Stimulated activated CD4-positive, alpha-beta T cell treated with anti-CD3 and anti-CD28 coated beads, Interleukin-15, amount 100 ng/mL, for 1 hour (primary cell): ENCODE measurements at places on chromosomes 16 and 17.

- no peak for DNase-seq
Observed at GRCh38 chr17:39270923-39271322, 45.2 kb upstream of the STAC2 start.

DNA sequence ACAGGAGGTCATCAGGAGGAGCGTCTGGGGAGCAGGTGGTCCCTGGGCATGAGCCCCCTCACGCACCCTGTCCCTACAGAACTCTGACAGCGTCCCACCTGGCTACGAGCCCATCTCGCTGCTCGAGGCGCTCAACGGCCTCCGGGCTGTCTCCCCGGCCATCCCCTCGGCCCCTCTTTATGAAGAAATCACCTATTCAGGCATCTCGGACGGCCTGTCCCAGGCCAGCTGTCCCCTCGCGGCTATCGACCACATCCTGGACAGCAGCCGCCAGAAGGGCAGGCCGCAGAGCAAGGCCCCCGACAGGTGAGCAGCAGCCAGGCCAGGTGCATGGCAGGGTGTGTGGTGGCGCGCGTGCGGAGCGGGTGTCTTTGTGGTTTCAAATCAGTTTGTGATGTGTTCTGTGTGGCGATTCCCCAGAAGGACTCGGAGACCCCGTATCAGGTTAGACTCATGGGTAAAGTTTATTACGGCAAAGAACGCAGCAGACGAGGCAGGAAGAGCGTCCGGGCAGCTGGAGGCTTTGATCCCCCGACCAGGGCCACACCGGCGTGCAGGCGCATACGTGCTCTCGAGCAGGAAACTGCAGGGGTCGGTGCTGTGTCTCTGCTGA lies 11.8 kb upstream of the NUDT16L1 start:
- DNase-seq: no peak

DNA sequence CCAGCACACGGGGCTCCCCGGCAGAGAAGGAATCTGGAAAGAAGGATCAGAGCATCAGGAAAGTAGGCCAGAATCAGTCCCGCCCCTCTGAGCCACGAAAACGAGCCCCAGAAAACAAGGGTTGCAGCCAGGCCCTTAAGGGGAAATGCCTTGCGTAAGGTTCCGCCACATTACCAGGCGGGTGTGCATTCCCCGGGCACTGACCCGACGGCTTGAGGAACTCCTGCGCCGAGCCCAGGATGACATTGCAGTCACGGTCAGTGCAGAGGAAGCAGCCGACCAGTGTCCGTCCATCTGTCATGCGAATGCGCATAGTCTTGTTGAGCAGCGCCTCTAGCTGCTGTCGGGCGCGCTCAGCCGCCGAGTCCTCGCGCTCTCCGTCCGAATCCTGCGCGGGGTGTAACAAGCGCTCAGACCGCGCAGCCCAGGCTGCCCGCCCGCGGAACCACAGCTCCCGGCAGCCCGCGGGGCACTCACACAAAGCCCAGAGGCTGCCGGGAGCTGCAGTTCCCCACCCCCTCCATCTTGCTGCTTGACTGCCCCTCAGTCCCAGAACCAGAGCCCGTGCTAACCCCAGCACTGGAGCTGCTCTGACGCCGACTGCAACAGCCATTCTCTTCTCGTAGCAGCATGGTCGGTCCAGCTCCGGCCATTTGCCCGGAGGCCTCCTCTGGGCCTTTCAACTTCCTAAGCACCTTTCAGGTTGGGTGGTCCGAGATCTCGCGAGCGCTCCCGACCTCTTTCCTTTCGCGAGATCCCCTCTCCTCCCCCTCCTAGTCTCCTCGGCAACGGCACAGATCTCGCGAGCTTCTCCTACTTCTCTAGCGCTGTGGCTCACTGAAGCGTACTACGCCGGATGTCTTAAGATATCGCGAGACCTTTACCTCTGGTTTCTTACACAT lies at the start of gene NAA38:
Gene NAA38, minus strand, starts transcription at position 749 of the 902 bp plus-strand sequence. Its CDS starts 96 bp downstream, at position 653.
- DNase-seq: peak; percentile 87

GRCh38 chr17:32878211-32878610 lies 1.3 kb upstream of the MYO1D start:
- no peak for DNase-seq

- DNase-seq: no peak
Observed at GRCh38 chr16:19746561-19746960, 28.5 kb downstream of the IQCK start.

DNA sequence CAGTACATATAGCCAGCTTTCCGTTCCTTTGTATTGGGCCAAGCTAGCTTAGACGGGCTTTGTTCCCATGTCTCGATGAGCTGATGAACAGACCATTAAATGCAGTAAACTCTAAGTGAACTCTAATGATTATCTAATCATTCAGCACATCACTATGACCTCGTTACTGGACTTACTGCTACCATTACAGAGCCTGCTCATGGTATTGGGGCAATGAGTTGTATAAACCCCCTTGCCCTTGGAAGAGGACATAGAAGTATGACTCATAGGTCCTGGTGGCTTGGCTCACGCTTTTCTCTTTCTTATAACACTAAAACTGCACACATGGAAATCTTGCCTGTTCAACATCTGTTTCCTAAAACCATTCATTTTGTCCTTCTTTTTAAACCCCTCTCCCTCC lies 93.6 kb upstream of the DYNLRB2 start:
- DNase-seq: no peak

DNA sequence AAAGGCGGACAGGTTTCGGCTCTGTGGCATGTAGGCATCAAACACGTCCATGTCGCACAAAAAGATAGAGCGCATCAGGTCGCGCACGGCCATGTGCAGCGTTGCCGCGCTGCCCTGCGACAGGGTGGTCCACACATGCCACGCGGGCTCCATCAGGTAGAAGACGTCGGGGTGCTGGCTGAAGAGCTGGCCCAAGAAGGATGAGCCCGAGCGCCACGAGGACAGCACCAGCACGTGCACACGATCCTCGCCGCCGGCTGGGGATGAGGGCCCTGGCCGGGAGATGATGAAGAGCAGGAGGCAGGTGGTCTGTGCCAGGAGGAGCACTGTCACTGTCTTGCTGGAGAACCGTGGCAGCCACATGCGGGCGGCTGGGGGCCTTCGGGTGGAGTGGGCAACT lies 5.9 kb downstream of the CHST5 start:
- DNase-seq: no peak

DNA sequence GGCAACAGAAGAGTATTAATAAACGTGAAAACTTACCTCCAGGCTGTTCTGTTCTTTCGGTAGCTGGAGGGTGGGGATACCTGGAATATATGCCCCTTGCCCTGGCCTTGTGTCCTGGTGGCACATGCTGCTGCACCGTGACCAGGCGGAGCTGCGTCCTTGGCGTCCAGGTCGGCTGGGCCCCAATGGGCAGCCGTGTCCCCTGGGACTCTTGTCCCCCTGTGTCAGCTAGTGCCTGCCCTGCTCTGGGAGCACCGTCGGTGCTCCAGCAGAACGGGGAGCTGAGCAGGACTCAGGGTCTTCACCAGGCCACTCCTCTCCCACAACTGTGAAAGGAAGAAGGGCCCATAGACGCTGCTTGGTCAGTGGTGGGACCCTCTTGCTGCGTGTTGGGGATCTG lies 7.9 kb downstream of the ZNF213 start:
- no peak for DNase-seq

DNA sequence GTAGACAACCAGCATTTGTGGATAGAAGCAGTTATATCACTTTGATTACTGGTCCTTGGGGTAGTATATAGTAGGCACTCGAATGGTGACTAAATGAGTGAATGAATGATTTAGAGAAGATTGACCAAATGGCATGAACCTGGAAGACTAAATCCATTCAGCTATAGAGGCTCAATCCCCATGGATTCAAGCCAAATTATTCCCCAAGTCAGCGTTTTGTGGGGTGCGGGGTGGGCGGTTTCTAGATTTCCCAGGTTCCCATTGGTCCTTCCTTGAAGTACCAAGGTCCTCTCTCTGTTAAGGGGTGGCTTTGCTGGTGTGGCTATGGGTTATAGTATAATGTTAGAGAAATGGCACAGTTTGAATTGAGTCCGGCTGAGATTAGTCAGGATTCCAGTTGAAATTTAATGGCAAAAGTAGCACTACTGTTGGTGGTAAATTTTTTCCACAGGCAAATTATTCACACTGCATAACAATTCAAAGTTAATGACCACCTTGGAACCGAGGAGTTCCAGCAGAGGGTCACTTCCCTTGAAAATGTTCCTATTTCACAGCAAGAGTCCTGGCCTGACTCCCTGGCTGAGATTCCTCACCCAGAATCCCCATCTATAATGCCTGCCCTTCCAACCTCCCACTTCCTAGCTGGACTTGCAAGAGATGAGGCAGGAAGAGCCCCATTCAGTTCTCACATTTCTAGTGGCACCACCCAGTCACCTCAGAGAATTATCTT lies 27.7 kb downstream of the PCTP start:
- DNase-seq: no peak

- DNase-seq: no peak
Observed at GRCh38 chr17:57534863-57535248, 210.2 kb downstream of the CCDC182 start.

DNA sequence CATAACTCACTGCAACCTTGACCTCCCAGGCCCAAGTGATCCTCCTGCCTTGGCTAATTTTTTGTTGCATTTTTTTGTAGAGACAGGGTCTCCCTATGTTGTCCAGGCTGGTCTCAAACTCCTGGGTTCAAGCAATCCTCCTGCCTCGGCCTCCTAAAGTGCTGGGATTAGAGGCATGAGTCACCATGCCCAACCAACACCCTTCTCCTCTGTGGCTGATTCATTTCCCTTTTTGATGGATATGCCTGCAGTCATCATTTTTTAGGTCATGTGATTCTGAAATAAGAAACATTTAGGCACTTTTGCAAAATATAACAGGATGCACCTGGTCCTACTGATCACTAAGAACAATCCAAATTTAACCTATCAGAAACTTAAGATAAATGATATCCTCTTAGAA lies 44.0 kb upstream of the YPEL2 start:
- DNase-seq: no peak

DNA sequence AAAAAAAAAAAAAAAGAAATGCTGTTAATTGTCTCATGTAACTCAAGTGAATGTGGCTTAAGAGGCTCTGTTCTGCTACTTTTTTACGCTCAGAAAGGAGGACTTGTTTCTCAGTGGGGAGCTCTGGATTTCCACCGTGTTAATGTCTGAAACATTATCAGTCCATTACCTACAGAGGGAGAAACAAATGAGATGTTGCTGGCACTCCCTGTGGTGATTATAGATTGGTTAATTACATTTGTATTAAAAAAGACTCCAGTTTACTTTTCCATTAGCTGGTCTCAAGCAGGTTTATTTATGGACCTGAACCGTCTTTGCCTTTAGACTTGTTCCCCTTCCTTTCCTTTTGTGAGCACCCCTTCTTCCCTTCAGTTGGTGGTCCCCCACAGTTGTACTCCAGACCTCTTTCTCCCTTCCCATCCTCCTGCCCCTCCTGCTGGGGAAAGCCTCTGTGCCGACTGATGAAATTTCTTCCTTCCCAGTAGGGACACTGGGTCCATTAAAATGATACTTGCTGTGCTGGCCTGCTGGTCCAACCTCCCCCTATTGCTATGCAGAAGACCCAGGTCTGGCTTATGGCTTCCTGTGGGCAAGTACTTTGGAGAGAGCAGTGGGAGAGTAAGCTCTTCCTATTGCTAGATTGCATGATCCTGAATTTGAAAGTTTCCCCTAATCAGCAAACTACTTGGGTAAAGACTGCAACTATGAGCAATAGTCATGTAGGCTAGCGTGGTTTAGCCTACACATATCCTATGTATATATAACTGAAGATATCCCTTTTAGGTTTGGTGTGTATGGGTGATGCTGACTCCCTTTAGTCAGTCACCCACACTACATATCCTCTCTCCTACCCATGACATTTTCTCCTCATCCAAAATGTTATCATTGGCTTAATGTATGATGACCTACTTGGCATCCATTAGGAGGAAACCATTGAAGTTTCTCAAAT lies 8.1 kb downstream of the CDC6 start:
- no peak for DNase-seq

- DNase-seq: no peak
Observed at GRCh38 chr16:57986196-57986595, 14.3 kb downstream of the ZNF319 start.

- DNase-seq: no peak
Observed at GRCh38 chr16:84349862-84350684, 18.3 kb upstream of the ATP2C2 start.

- DNase-seq: no peak
Observed at GRCh38 chr17:70201872-70202419, 32.6 kb downstream of the KCNJ2 start.

DNA sequence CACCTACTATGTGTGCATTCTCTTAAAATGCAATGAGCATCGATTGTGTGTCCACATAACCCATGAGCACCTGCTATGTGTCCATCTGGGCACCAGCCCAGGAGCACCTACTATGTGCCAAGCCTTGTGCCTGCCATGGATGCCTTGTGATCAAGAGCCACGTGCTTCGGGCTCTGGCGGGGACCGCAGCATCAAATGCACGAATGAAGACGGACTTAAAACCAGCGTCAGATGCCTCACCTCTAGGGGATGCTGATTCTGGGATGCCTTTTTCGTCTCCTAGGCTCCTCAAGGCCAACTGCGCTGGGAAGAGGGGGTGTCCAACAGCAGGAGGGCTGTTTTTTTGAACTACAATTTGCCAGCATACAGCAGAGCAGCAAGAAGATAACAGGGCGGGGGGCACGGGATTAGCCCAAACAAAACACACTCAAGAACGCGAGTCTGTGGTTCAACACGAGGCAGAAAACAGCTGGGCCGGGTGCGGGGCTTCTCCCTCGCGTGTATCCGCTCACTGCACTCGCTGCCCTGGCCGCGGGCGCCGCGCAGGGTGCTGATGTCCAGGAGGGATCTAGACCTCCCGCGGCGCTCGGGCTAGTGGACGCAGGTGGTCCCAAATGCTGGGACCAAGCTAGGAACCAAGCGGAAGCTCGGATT lies 1.2 kb upstream of the GLIS2 start:
- no peak for DNase-seq

GRCh38 chr17:43979011-43979410 lies 25.3 kb upstream of the PYY start:
- no peak for DNase-seq

DNA sequence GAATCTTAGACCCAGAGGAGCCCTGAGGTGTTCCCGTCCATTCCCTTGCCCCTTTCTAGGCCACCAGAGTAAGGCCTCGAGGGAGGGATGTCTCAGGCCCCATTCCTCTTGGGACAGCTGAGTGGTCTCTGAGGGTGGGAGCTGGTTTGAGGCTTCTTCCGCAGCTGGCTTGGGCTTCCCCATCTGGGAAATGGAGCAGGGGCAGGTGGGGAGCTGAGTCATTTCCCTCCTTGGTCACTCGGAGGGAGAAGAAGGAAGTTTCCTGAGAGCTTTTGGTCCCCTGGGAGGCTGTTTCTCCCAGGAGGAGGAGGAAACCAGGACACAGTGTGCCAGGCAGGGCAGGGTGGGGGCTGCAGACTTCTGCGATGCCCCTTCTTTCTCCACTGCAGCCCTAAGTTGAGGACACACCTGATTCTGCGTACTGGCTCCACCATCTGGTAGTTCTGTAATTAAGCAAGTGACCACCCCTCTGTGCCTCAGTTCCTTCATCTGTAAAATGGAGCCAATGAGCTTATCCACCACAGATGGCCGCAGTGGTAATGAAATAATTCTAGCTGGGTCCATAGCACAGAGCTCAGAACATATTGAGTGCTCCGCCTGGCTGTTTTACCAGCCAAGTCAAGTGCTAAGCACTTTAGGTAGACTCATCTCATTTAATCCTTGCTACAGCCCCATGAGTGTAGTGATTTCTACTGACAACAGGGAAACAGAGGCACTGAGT lies 1.6 kb upstream of the KCNJ12 start:
- DNase-seq: no peak

- no peak for DNase-seq
Observed at GRCh38 chr17:35726127-35726952, 5.1 kb upstream of the RASL10B start.
